ENCODE measurements at places on chromosomes 3 and 15.
A peak's percentile ranks its signal among the peaks of the same experiment; 100 is the strongest.

DNA sequence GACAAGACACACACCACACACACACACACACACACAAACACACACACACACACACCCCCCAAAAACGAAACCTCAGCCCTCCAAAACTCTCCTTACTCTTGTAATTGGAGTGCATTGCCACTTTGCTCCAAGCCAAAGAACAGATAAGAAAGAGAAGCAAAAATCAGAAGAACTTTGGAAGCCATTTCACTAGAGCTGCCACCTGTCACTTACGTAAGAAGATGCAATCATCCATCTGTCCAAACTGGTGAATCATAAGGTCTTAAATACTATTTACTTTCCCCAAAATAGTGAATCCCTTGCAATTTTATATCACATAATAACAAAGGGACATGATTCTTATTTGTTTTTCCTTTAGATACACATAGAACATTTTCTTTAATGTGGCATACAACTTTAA lies 285.4 kb downstream of the ZBTB20 start:
- DNase-seq = no peak

DNA sequence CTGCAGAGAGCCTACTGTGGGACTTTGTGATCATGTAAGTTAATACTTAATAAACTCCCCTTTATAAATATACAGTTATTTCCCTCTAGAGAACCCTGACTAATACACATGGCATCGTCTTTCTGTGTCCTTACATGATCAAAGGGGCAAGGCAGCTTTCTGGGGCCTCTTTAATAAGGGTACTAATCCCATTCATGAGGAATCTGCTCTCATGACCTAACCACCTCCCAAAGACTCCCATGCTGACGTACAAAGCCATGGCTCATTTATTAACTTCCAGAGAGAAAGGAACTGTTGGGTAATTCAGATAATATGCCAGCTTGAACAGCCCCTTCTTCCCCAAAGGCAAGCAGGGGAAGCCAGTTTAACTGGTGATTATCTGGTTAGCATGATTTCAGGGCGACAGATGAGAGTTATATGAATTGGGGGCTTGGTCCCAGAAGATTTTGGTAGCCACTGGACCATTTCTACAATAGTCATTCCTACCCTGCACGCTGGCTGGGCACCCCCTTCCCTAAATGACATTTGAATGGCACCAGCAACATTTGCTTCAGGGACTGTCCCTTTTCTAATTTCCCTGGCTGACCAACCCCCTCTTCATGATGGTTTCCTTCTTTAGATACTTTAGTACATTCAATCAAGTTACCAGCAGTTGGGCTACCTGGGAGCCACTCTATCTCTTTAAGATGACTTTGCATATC lies 83.6 kb upstream of the C3orf80 start:
- no peak for DNase-seq

DNA sequence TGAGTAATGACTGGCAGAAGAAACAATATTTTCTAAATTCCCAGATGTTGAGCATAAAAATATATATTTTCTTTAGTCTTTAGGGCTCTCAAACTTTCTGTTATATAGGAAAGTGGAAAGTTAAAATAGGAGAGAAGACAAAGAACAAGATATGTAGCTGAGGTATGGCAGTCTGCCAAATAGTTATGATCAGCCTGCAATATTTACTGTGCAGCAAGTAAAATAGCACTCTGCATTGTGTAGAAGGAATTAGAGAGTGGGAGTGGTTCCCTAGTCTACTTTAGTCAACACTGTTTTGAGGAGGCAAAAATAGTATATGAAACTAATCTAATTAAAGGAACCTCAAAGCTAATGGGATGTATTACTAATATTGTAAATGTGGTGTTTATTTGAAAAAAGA lies 978.1 kb upstream of the ALCAM start:
- no peak for DNase-seq

DNA sequence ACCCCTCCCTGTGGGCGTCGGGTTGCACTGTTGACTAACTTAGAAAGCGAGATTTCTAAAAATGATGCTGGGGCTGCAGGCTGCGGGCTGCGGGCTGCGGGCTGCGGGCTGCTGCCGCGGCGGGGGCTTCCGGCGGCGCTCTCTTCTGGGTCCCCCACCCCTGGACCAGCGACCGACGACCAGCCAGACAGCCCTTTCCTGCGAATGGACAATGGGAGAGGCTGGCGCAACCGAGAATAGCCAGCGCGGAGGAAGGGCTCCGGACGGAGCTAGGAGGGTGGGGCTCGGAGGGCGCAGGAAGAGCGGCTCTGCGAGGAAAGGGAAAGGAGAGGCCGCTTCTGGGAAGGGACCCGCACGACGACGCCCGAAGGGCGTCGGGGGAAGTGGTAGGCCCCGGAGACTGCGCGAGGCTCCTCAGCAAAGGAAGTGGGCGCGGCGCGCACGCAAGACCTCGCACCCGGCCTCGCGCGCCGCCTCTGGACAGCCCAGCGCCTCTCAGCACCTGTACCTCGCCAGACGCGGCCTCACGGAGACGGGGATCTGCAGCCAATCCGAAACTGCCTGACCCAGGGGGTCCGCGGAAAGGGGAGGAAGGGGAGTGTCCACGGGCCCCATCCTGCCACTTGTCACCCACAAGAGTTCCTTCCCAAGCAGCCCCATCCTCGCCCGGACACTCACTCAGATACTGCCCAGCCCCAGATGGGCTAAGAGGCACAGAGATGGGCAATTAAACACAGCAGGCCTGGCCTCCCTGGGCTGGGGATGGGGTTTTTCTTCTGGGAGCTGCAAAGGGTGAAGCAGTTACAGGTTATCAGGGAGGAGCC lies 70.7 kb downstream of the SLC12A8 start:
- DNase-seq = peak; percentile 84

- DNase-seq = no peak
Measured at GRCh38 chr3:15979495-15979894, 181.7 kb upstream of the ANKRD28 start.

GRCh38 chr3:55013145-55013925 lies 85.5 kb upstream of the LRTM1 start:
- DNase-seq = no peak

DNA sequence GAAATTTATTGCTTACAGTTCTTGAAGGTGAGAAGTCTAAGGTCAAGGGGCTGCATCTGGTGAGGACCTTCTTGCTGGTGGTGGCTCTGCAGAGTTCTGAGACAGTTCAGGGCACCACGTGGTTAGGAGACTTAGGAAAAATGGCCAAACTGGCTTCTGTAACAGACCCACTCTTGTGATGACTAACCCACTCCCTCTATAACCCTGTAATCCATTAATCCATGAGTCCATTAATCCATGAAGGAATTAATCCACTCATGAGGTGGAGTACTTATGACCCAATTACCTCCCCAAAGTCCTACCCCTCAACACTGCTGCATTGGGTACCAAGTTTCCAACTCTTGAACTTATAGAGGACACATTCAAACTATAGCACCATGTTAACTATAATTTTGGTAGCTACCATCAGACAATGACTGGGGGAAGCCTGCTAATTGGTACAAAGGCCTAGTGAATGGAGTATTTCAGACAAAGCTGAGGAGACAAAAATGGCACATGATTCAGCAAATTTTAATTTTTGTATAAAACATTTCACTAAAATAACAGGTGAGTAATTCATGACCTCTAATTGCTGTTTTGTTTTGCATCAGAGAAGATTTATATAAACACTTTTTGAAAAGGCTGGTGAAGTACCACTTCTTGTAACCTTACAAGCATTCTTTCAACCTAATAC lies 374.1 kb upstream of the TBL1XR1 start:
- DNase-seq = no peak

DNA sequence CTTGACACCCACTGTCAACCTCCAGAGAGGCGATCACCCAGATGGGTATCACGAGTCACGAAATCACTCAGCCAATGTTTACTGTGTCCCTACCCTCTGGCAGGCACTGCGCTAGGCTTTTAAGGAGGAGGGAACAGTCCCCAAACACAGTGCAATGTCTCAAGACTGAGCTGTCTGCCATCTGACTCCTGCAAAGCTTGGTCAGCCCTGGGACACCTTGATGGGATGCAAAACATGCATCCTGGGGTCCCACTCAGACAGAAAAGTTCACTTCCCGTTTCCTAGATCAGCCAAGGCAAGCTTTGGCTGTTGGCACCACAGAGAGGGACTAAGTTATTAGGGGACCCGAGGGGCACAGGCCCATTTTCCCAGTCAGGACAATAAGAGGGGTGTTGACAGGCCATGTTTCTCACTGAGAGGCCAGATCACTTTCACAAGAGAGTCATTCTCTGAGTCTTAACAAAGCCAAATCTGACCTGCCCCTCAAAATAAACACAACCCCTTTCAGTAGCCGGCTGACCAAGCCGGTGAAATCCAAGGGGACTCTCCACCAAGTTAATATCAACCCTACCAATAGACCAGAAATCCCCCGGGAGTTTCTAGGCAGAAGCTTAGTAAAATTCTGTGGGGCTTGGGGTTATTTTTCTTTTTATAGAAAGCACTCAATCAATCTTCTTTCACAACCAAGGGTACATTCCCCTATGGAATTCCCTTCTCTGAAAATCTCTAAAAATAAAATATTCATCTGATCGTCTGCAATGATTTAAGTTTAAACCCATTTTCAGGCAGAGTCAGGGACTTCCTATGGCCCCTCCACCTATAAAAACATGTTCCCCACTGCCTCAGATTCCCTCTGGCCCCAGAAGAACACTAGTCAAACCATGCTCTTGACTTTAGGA lies 3.5 kb downstream of the RFTN1 start:
- DNase-seq = peak; percentile 49

DNA sequence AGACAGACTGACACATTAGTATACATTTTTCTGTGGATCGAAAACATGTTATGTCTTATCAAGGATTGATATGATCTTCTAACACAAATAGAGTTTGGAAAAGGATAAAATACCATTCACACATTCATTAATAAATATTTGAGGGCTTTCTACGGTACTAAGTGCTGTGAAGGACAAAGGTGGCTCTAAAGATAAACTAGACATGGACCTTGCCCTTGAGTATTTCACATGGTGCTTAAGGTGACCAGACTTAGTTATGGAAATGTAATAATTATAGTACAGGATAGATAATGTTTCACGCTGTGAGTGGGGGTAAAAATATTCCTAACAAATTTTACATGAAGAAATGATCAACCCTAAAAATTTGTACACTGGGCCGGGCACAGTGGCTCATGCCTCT lies 3.8 kb upstream of the RAP2B start:
- no peak for DNase-seq

GRCh38 chr3:154101250-154101649 lies 19.9 kb upstream of the ARHGEF26 start:
- no peak for DNase-seq

- no peak for DNase-seq
Measured at GRCh38 chr3:93924491-93924890, 49.2 kb downstream of the PROS1 start.

DNA sequence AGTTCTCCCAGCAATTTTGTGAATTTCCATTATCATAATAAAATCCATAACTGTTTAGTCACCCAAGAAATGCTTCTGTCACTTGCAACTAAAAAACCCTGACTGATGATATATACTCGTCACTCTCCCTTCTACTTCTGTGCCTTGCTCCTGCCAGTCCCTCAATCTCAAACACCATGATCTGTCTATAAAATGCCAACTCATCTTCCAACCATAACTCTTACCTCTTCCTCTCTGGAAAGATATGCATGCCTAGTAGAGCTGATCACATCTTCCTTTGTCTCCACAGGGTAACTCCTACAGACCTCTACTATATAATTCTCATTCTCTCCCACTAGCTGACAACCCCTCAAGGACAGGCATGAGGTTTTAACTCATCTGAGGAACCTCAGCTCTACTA lies 5.2 kb upstream of the VEPH1 start:
- DNase-seq = no peak

- no peak for DNase-seq
Measured at GRCh38 chr3:171173736-171174135, 147.2 kb upstream of the SLC2A2 start.

DNA sequence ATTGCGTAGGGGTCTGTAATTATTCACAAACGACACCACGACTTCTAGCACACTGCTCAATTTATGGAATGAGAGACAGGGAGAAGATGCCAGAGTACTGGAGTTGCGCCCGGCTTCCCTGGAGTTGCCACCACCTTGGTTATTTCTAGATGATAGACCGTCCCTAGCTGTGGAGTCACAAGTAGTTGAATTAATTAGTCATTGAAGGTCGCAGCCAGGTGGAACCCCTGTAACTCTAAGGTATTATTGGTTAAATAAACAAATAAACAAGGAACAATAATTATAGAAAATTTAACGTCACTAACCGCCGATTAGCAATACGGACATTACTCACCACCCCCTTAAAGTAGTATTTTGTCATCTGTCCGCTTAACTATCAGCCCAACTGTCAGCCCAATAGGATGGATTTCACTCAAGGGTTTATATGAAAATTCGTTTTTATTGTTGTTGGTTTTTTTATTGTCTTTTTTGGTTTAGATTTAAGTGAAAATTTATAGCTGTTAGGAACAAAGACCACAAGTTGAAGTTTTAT lies 911 bp upstream of the AZI2 start:
- no peak for DNase-seq

DNA sequence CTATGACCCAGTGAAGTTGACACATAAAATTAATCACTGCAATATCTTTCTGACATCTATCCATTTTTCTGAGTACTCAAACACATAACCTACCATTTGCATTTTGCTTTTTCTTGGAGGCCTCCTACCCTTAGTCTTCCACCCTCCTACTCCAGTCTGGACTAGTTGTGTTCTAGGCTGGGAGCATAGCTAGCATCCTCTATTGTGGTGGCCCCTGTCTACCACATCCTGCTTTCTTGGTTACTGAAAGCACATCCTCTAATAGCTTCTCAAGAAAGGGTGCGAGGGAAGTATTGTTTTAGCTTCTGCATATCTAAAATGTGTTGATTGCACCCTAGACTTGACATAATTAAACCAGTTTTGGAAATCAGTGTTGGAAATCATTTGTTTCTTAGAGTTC lies 176.5 kb downstream of the THSD4 start:
- peak; percentile 38 for DNase-seq

GRCh38 chr3:119367000-119367399 lies 72.8 kb downstream of the ARHGAP31 start:
- DNase-seq = no peak
